Left renal pelvis (tissue), 4 donors: ENCODE measurements at places on chromosomes 12 and 14. TPM values are rescaled to one million over a fixed set of nuclear protein-coding genes. Genes with fewer than 3 reads are reported as not detected.

The KLRD1 gene
- 0.47 TPM for polyA plus RNA-seq

The OAS3 gene
- 11.6 TPM for polyA plus RNA-seq

The DIO2 gene
- 0.47 TPM for polyA plus RNA-seq

The ARHGAP9 gene
- 5.5 TPM for polyA plus RNA-seq

DNA sequence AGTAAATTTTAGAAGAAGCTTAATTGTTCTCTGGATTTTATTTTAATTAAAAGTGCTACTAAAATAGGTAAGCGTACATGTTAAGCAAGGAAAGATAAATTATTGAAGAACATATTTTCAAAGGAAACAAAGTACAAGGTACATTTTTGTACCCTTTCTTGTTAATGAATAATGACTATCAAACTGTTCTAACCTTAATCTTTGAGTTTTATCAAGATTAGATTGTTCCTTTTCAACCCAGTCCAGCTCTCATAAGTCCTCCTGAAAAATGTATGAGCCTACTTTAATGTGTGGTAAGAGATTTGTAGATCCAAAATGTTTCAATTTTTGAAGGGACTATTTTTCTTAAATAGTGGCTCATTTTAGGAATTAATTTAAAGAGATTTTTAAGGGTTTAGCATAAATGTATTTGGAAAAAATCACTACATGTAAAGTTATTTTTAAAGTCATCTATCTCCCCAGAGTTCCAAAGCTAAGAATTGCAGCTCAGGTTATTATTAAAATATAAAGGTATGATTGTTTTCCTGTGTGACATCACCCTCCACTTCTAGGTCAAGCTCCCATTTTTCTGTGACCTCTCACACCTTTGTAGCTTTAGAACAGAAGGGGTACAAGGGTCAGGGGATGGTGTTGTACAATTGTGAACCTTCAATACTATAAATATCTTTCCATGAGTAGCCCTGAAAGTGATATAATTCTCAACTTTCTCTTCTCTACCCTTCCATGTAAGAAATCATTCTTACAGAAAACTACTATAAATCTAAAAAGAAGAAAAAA is 1.2 kb upstream of the PIK3C2G start:
- DNase-seq = no peak

GRCh38 chr12:118358612-118359540 is 13.8 kb downstream of the TAOK3 start:
- DNase-seq = no peak

- no peak for DNase-seq
Measured at GRCh38 chr14:73751157-73751691, 37.0 kb upstream of the PNMA1 start.

- DNase-seq = no peak
Measured at GRCh38 chr12:56021889-56022497, 1.1 kb downstream of the IKZF4 start.

DNA sequence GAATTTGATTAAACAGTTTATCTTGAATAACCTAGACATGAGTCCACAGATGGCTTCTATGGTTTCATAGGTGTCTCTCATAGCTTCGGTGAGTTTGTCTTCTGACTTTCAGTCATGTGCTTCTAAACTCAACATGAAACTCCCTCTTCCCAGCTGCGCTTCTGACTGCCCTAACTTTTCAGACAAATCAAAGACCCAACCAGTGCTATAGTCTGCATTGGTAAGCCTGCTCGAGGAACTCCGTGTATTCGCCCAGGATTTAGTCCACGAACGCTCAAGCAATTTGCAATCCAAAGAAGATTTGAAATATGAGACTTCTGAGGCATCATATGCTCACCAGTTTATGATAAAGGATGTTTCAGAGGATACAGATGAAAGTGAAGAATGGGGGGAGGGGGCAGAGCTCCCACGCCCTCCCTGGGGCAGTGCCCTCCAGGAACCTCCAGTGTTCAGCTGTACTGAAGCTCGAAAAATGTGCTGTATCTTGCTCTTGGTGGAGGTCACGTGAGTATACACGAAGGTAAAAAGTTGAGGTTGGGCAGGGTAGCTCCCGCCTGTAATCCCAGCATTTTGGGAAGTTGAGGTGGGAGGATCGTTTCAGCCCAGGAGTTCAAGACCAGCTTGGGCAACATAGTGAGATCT is 5.2 kb upstream of the RILPL2 start:
- DNase-seq = no peak
